ENCODE measurements at places on chromosomes 3 and 15.

DNA sequence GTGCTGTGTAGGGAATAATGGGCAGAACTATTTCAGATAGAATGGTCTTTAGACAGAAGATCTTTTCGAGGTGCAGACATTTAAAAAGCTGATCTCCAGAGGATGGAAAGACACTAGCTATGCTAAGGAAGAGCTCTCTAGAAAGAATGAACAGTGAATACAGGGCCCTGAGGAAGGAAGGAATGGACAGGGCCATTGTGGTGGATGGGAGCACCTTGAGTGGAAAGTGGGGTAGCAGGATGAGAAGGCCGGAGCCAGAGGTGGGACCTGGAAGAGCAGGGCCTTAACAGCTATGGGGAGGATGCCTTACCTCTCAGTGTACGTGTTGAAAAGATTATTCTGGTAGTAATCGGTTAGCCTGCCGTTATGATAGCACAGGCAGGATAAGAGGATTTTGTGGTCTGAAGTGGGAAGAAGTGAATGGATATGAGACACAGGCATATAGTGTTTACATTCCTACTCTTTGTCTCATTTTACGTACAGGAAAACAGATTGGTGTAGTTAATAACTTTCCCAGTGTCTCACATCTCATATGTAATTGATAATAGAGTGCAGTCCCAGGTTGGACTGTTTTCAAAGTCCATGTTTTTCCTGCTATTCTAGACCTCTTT is 172.4 kb downstream of the KLHL25 start:
- peak; percentile 51 for DNase-seq

DNA sequence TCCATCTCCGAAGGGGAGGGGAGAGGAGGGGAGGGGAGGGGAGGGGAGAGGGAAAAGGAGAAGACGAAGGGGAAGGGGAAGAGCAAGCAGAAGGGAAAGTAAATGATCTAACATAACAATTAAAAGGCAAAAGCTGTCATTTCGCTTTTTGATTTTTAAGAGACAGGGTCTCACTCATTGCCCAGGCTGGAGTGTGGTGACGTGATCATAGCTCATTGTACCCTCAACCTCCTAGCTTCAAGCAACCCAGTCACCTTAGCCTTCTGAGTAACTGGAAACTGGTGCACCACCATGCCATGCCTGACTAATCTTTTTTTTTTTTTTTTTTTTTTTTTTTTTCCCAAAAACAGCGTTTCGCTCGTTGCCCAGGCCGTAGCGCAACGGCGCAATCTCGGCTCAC is 22.6 kb downstream of the ADAM10 start:
- DNase-seq: no peak

- peak; percentile 51 for DNase-seq
Measured at GRCh38 chr3:52291508-52292181, 4.0 kb downstream of the GLYCTK start.

DNA sequence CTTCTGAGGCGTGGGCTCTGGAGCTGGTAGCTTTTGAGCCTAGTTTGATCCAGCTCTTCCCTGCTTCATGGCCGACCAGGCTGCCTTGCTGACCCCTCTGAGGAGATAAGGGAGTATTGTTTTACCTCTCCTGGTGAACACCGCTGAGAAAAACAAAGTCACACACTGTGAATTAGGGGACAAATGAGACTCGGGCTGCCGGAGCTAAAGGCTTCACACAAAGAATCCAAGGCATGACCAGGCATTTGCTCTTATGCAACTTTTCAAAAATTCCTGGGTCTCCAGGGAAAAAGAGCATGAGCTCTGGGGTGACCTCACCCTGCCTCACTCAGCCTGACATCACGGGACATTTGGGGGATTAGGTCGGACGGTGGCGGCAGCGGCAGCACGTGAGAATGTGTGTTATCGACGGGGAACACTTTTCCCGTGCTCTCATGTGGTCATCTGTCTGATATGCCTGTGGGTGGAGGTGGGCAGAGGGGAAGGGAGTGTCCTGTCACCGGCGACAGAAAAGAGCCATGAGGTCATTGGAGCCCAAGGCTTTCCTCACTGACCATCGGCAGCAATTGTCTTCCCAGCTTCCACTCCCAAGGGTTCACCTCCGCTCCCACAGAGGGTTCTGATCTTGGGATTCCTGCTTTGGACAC is 61.0 kb downstream of the TMEM44 start:
- peak; percentile 95 for DNase-seq

Measured in cardiac muscle cell (in vitro differentiated cells and primary cell).